ENCODE measurements at places on chromosomes 2 and 18.

DNA sequence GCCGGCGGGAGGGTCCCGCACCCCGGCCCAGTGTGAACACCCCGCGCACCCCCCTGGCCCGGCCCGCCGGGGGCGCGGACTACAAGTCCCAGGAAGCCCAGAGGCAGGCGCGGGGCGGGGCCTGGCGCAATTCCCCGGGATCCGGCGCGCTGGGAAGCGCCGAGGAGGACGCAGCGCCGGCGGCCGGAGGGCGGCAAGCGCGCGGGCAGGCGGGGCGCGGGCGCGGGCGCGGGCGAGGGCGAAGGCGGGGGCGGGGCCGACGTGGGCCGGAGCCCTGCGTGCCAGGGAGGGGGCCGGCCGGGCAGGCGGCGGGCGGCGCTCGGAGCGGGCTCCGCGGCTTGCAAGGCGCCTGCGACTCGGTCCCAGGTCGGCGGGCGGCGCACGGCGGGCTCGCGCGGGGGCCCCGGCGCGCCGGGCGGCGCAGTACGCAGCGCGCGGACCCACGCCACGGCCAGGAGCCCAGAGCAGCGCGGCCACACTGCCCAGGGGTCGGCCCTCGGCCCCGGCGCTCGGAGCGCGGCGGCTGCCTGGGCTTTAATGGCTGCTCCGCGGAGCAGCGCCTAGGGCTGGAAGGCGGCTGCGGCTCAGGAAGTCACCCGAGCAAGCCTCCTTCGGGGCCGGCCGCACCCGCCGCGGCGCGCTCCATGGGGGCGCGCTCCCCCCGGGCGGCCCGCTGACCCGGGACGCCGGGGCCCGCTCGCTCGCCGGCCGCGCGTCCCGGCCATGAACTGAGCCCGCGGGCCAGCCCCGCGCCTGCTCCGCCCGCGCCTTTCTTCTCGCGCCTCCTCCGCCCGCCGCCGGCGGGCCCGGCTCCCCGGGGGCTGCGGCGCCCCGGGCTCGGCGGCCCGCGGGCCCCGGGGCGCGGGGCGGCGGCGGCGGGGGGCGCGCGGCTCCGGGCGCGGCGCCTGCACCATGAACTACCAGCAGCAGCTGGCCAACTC, at the start of gene AGAP1:
Gene AGAP1, plus strand, starts transcription at position 269 of the 941 bp plus-strand sequence.
- no peaks in the 10 kb centered on the region for H3K36me3 ChIP-seq
- H3K27me3 ChIP-seq, result 0 out of 2 replicates have a peak, but pooled peaks cover 2% of the 10 kb centered on the region
- DNase-seq, result peak; percentile 80

DNA sequence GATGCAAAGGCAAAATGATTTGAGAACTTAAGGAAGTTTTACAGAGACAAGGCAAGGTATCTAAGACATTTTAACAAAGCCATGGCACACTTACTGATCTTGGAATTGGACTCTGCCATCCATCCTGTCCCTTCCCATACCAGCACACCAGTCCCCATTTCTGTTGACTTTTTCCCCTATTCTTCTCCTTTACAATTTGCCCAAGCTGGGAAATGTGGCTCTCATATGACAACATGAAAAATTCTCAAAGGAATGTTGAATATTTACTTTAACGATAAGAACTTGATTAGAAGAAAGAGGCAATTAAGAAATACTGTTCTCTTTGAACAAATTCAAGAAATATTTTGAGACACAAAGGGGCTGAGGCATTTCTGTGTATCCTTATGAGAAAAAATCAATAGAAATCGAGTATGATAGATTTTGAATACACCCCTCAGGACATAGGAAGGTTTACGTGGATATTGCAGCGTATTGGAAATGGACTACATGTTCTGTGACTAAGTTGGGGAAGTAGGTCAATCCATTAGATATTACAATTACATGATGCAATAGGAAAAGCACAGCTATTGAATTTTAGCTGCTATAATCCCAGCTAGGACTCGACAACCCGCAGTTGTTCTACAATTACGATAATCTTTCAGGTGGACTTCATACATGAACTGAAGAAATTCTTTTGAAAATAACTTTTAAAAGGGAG, 201.6 kb downstream of the TRIB2 start:
- H3K4me3 ChIP-seq, result no peak overlapping the region
- peak overlapping the region; percentile 49 for H3K27ac ChIP-seq
- no peaks in the 10 kb centered on the region for H3K27me3 ChIP-seq
- no peaks in the 10 kb centered on the region for H3K36me3 ChIP-seq
- DNase-seq, result peak; percentile 45

- H3K27me3 ChIP-seq, result no peaks in the 10 kb centered on the region
- no peaks in the 10 kb centered on the region for H3K4me1 ChIP-seq
- H3K36me3 ChIP-seq, result no peaks in the 10 kb centered on the region
- no peak overlapping the region for H3K4me3 ChIP-seq
Measured at GRCh38 chr2:241976296-241976695, 106.8 kb downstream of the RTP5 start.

DNA sequence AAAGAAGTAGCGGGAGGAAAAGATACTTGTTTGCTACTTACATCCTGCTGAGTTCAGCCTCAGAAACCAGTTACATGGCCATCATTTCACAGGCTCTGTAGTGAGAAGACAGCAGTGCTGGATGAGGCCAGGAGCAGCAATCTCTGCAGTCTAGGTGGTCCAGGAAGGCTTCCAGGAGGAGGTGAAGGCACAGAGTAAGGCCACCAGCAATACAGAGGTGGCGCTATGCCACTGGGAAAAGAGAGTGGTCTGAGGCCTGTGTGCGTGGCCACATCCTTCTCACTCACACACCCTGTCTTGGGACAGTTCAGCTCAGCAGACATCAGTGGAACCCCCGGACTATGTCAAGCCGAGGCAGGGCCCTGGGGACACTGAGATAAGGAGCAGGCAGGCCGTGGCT, 162.7 kb downstream of the KLHL29 start:
- peaks cover 20% of the 10 kb centered on the region for H3K4me1 ChIP-seq
- H3K27me3 ChIP-seq, result no peaks in the 10 kb centered on the region
- DNase-seq, result no peak
- H3K4me3 ChIP-seq, result no peak overlapping the region
